ENCODE measurements at places on chromosomes 7 and 10.

GRCh38 chr10:58444876-58445275 lies 59.7 kb downstream of the TFAM start:
- DNase-seq, result no peak

- DNase-seq, result no peak
Observed at GRCh38 chr7:43570688-43571365, 12.1 kb upstream of the STK17A start.

DNA sequence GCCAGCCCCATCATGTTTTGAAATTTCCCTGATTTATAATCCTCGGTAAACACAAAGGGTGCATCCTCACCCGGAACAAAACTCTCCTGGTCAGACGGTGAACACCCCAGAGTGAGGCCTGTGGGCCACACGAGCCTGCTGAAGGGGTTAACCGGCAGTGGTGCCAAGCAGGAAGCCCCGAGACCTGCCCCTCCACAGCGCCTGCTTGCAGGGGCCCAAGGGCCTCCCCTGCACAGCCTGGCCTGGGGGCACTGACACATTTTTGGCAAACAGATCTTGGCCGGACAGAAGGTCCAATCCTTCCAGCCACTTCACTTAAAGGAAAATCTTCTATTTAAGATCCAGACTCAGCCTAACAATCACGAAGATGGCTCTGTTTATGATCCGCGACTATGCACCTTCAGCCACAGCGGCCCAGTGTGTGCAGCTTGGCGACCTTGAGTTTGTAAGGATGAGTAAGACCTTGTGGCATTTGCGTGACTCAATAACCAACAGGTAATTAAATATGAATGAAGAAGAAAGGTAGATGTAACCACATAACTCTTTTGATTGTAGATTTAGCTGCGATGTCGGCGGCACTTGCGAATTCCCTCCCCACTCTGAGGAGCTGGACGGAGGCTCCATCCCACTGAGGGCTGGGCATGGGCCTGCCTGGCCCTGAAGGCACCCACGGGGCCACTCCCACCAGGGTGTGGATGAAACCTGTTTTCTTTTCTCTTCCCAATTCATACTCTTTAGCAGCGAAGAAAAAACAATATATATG lies 328.2 kb downstream of the DNAJB6 start:
- no peak for DNase-seq

DNA sequence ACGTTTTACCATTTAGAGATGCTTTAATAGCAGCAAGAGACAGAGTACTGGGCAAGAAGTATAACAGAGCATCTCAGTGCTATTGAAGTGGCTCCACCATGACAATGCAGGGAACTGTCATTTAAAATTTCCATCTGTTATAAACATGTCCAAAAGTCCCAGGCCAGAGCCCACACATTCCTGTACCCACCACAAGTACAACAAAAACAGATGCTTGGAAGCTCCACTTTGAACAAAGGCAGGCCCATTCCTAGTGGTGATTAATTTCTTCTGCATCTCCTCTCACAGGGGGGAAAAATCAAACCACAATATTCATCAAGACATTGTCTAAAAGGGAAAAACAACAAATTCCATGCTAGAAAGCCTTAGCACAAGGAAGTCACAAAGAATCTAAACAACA lies 627.9 kb downstream of the PARD3 start:
- DNase-seq, result no peak

GRCh38 chr7:33009734-33010133 lies 52.5 kb downstream of the FKBP9 start:
- DNase-seq, result no peak

DNA sequence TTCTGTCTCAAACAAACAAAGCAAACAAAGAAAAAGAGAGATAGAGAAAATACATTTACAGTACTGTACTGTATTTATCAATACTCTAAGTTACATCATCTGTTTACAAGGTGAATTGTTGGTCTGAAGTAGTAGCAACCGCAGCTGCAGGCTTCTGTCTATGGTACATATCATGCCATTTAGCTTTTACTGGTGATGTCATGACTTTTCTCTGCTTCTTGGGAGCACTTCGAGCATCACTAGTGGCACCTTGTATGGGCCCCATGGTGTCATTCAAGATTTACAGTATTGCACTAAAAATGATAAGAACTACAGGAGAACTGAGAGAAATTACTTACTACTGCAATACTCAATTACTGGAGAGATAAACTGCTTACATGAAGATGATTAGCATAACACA lies 826.9 kb downstream of the CNTNAP2 start:
- DNase-seq, result no peak

GRCh38 chr10:60497364-60497763 lies 107.7 kb upstream of the ANK3 start:
- DNase-seq, result no peak

DNA sequence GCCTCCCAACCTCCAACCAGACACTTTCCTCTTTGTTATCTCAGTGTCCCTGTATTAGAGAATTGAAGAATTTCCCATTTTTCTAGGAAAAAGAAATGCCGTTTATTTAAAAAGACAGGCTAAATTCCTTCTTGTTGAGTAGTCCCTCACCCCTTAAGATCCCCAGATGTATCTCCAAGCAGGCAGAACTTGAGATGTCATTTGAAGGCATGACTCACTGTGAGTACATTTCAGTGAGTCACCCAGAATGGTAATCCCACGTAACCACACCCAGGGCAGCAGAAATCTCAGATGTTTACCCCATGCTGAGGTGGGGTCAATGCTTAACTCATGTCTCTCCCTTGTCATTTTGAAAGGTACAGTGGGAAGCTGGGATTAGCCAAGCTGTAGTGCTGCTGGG lies 4.4 kb downstream of the ZNF655 start:
- DNase-seq, result no peak

GRCh38 chr7:55548295-55548731 lies 24.0 kb downstream of the VOPP1 start:
- no peak for DNase-seq

- no peak for DNase-seq
Observed at GRCh38 chr7:103680161-103681144, 234.4 kb upstream of the SLC26A5 start.

DNA sequence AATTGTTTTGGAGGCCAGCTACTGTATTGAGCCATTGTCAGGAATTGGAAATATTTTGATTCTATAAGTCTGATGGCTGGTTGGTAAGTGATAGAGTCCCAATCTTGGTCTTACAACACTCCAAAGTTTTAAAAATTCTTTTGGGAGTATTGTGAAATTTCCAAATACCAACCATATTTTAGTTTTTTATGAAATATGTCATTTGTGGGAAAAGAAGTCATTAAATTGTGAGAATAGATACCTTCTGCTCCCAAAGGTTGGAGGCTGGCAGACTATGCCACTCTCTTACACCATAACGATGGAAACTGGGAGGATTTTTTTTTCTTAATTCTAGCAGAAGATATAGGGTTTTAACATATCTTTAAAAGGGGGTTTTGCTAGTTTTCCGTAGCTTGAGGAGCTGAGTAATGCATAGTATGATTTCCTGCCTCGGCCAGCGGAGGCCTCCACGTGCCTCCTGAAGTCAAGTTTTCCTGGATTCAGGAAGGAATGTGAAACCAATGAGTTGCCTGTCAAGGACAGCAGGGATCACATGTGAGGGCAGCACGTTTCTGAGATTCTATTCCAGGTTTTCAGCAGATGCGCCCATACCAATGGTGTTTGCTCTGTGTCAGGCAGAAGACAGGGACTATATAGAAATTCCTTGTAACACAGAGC lies 92.2 kb upstream of the LAMB4 start:
- DNase-seq, result no peak

DNA sequence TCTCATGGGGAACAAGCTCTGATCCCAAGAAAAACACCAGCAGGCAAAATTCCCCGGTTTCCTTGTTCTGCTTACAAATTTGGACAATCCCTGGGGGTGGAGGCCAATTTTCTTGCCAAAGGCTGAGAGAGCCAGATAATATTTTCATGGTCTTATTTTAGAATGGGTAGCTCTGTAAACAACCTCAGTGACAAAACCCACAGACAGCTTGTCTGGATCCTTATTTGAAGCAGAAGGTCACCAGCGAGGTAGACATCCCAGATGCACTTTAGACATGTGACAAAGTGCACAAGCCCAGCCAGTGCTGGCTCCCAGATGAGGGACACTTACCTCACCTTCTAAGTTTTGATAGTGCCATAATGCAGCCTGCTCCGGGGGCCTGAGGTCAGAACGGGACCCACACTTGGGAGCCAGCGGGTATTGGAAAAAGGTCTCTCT lies 102.6 kb upstream of the DDC start:
- no peak for DNase-seq

DNA sequence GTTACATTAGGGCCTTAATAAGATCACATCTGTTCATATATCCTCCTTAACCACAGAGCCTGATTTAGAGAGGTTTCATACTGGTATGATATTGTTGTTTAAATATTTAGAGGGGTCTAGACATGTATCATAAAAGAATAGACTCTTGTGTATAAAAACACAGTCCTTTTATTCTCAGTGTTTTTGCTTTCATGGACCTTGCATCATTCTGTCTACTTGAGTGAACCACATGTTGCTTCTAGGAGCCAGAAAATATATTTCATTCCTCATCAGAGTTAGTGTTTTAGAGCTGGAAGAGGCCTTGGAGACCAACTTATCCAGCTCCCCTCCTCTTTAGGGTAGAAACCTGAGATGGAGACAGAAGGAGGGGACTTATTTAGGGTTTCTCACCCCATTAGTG lies 312.8 kb downstream of the LRMDA start:
- no peak for DNase-seq
